Right renal cortex interstitium (tissue), 3 donors: ENCODE measurements at places on chromosomes 16 and 17. TPM values are rescaled to one million over a fixed set of nuclear protein-coding genes. Genes with fewer than 3 reads are reported as not detected.

Gene CIBAR2
- polyA plus RNA-seq, result 0.21 TPM

Gene GDE1
- polyA plus RNA-seq, result 76.7 TPM

GRCh38 chr17:49190932-49191331 lies 19.4 kb downstream of the GNGT2 start:
- DNase-seq, result no peak

Gene ABCA9
- 1.6 TPM for polyA plus RNA-seq

GRCh38 chr17:13671341-13671740 lies 69.6 kb upstream of the HS3ST3A1 start:
- no peak for DNase-seq

Gene FOXN1
- 0.31 TPM for polyA plus RNA-seq

- DNase-seq, result no peak
These were observed 123.9 kb upstream of the GNAO1 start for GRCh38 chr16:56067406-56067805.

GRCh38 chr16:59773330-59773729 lies 1039.2 kb upstream of the GOT2 start:
- DNase-seq, result no peak

GRCh38 chr16:47449788-47450187 lies 11.1 kb downstream of the ITFG1 start:
- DNase-seq, result no peak
